ENCODE measurements at places on chromosomes 6 and 20.

GRCh38 chr6:118776607-118777549 lies 117.1 kb upstream of the ASF1A start:
- peak; percentile 32 for DNase-seq

DNA sequence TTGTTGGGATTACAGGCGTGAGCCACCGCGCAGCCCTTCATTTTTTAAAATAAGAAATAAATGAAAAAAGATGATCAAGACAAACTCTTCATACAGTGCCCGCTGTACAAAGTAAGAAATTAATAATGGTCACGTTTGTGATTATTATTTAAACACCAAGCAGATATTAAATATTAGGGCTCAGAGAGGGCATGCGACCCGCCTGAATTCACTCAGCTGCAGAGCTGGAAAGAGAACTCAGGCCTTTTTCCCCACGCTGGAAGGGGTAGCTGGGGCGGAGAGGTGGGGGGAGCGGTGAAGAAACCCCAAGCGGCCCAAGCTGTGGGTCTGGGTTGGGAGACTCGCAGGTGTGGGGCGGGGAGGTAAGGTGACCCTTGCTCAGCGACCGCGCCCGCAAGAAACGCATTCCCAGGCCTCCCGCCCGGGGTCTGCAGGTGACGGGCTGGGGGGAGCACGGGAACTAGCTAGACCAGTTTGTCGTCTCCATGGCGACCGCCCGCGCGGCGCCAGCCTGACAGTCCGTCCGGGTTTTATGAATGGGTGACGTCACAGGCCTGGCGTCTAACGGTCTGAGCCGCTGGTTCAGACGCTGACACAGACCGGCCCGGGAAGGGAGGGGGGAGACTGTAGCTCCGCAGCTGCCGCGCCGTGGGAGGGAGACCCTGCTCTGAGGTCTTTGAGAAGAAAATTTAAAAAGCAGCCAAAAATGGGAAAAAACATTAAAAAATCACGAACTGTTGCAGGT lies 1.1 kb upstream of the ID1 start:
- peak; percentile 92 for DNase-seq

DNA sequence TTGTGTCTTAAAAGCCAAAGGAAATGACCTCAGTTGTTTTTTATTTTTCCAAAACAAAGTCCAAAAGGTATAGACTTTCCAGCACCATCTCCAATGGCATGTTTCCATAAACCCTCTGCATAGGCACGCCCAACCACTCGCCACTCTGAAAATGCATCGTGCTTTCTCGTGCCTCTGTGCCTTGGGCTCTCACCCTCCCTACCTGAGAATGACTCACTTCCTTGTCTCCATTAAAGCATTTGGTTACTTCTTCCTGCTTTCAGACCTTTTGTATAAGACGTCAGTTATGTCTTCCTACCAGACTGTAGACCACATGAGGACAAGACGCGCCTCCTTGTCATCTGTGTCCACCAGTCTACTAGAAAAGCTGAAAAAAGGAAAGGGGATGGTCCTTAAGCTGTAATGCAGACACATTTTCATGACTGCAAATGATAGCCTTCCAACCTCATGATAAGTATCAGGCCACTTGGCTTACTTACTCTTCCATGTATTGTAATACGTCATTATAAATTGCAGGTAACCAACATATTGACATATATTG lies 61.2 kb upstream of the CDYL start:
- DNase-seq: no peak

DNA sequence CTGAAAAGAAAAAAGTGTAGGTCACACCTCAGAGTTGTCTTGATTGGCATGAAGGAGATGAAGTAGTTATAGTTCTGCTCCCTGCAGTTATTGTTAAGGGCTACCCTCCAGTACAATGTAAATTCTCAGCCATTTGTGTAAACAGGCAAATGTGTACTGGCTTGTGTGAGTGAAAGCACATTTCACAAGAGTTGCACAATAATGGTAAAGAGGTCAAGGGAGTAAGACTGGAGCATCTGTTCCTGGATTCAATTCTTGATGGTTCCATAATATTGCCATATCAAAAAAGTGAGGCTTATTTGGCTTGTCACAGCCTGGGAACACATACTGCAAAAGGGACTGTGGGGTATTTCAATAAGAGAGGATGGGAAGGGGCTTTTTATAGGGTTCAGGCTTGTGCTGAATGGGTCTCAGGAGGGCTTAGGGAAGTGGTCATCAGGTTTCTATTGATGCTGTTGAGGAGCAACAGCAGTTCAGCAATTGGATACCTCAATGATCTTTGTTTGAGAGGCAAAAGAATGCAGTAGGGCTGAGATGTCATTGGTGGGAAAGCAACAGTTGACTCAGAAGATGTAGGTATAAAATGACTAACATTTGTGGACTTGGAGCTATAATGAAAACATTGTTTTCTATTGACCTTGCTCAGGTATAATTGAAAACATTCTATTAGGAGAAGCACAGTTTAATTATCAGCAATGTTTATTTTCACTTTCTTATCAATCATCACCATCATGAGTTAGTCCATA lies 402.6 kb downstream of the BCKDHB start:
- no peak for DNase-seq

- DNase-seq: no peak
Observed at GRCh38 chr20:46630306-46630705, 21.0 kb downstream of the SLC13A3 start.

GRCh38 chr20:19453862-19454261 lies 241.4 kb downstream of the SLC24A3 start:
- DNase-seq: no peak

DNA sequence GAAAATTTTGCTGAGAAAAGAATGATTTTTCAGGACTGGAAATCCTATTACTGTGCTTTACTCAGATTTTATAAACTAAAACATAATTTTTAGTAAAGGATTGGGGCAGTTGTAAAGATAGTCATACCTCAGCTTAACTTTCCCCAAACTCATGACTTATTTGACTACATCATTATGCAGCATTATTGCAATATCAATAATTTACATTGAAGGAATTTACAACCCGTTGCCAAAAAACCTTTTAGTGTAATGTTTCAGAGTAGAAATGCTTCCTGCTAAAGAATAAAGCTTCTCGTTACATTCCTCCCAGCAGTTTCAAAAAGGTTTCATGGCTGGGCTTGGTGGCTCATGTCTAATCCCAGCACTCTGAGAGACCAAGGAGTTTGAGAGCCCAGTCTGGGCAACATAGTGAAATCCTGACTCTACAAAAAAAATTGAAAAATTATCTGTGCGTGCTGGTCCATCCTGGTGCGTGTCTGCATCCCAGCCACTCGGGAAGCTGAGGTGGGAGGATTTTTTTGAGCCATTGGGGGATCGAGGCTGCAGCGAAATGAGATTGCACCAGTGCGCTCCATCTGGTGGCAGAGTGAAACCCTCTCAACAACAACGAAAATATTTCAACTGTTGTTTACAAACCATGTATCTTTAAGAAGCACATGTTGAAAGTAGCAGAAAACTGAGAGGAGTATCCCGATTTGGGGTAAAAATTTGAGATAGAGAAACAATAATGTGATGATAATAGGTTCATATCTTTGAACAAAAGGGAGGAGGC lies 4.4 kb downstream of the AMD1 start:
- no peak for DNase-seq

GRCh38 chr6:3809515-3809891 lies 39.7 kb upstream of the FAM50B start:
- DNase-seq: no peak

GRCh38 chr20:45318386-45318939 lies 10.4 kb upstream of the MATN4 start:
- no peak for DNase-seq

GRCh38 chr20:32649697-32650400 lies 23.9 kb downstream of the C20orf203 start:
- no peak for DNase-seq

DNA sequence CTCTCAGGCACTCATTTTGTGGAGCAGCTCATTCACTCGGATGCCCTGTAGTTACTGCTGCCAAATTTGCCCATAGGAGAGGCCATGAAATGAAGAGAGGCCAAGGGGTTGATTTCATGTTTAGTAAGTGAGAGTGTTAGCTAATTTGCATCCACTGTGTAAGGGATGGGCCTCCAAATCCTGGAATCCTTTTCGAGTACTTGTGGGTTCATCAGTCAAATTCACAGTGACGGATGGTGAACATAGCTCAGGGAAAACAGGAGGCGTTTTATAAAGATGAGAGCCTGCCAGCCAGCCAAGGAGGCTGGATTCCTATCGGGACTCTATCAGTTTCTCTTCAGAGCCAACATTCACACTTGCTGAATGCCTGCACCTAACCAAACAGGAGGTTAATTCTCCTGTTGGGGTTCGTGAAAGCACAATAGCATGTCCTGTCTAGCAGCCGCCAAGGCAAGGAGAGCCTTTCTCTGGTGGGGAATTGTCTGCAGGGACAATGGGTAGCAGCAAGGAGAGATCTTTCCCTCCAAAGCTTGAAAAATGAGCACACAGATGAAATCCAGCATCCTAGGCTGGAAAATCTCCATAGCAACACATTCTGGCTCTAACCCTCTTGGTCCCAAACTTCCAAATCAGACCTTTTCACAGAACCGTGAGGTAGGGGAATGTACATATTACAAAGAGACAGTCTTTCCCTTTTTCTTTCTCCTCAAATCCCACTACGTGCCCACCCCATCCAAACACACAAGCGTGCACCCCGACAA lies 231.4 kb upstream of the ECI2 start:
- no peak for DNase-seq

DNA sequence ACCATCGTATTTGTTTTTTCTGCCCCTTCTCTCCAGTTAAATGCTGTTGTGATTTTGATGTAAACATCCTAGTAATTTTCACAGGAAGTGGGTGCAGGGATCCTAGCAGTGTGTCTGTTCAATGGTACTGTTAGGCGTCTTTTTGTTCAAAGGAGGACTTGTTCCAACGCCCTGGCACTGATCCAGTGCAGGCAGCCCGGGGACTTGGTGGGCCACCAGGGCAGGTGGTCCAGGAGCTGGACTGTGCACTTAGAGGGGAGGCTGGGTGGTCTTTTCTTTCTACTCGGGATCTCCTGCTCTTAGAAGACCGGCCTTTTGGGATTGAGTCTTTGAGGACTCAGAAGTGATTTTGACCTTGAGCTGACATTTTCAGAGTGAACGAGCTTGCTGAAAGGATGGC lies 41.1 kb upstream of the NKX2-2 start:
- no peak for DNase-seq

DNA sequence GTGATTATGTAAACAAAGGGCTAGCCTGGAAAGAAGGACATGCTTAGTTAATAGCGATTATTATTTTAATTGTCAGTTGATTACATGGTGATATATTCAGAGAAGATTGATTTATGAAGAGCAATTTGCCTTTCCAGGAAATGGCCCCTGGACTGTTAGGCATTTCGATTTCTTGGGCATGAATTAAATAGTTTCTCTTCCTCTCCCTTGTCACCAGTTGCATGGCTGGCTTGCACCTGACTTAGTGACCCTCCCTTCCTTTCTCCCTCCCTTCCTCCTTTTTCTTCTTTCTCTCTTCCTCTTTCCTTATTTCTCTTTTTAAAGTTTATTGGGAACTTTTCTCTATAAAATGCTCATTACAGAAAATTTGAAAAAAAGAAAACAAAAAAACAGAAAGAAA lies 235.4 kb downstream of the CDC5L start:
- no peak for DNase-seq

DNA sequence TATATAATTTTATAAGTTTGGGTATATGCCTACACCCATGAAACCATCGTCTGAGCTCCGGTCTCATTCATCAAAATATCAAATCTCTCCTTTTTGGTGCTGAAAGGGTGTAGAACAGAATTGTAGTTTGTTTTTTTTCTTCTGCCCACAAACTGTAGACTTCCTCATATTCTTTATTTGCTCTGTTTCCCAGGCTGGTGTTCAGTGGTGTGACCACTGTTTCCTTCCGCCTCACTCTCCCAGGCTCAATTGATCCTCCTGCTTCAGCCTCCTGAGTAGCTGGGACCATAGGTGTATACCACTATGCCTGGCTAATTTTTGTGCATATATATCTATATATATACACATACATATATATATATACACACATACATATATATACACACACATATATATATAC lies 139.6 kb upstream of the HCRTR2 start:
- no peak for DNase-seq

DNA sequence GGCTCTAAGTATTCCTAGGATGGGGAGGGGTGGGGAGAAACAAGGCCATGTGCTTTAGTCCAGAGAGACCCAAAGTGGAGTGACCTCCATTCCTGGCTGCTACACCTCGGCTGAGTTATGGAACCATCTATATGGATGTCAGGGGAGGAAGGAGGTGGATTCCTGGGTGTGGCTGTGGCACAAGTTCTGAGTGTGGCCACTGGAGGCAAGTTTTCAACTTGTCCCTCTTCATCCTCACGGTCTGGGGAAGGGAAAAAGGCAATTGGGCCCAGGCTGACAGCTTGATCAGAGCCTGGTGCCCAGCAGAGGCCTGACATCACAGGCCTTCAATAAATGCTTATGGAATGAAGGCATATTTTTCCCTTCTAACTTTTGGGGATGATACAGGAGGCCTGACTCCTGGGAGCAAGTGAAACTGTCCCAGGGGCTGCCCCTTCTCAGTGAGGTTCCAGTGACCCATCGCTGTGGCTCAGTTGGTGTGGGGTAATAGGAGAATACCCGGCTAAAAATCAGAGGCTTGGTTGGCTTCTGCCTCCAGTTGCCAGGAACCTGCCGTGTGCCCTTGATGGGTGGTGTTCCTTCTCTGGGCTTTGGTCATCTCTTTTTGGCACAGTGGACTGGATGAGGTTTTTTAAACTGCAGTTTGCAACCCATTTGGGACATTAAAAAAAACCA lies 1.8 kb upstream of the ITPR3 start:
- no peak for DNase-seq

- DNase-seq: no peak
Observed at GRCh38 chr6:24497254-24497970, 2.6 kb downstream of the ALDH5A1 start.

DNA sequence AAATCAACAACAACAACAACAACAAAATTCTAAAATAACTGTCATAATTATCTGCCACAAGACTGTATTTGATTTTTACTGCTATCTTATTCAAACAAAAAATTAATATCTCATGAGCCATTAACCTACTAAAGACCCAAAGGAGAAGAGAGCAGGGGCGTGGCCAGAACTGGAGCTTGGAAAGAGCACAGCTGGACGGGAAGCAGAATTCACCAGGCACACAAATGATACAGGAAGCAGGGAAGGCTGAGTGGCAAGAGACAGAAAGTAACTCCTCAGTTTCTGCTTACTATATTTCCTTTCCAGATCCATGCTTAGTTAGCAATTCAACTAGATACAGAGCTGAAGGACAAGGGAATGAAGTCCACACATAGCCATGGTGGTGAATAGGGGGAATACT lies 54.4 kb downstream of the FKBP5 start:
- no peak for DNase-seq

DNA sequence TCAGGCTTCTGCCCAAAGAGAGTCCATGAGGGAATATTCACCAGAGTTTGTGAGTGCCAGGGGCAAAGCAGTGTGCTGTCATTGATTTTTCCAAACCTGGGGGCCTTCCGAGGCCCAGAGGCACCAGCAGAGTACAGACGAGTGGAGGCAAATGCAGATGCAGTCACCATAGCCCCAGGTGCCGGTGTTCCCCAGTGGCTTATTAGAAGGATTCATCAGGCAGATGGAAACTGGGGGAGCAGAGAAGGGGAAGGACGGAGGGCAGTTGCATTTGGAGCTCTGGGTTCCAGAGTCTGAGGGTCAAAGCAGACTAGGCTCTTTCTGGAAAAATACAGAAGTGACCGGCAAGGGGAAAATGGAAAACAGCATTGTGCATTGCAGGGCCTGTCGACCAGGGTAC lies 184.2 kb downstream of the ANKRD60 start:
- no peak for DNase-seq

GRCh38 chr6:113149511-113149910 lies 707.6 kb upstream of the MARCKS start:
- no peak for DNase-seq

GRCh38 chr6:37048851-37049757 lies 43.6 kb downstream of the FGD2 start:
- no peak for DNase-seq
